SIG-M5 (cell line): ENCODE measurements at places on chromosomes 12 and 14.
A peak's percentile ranks its signal among the peaks of the same experiment; 100 is the strongest.

GRCh38 chr14:69651664-69652063 is 40.3 kb downstream of the SUSD6 start:
- DNase-seq = no peak

DNA sequence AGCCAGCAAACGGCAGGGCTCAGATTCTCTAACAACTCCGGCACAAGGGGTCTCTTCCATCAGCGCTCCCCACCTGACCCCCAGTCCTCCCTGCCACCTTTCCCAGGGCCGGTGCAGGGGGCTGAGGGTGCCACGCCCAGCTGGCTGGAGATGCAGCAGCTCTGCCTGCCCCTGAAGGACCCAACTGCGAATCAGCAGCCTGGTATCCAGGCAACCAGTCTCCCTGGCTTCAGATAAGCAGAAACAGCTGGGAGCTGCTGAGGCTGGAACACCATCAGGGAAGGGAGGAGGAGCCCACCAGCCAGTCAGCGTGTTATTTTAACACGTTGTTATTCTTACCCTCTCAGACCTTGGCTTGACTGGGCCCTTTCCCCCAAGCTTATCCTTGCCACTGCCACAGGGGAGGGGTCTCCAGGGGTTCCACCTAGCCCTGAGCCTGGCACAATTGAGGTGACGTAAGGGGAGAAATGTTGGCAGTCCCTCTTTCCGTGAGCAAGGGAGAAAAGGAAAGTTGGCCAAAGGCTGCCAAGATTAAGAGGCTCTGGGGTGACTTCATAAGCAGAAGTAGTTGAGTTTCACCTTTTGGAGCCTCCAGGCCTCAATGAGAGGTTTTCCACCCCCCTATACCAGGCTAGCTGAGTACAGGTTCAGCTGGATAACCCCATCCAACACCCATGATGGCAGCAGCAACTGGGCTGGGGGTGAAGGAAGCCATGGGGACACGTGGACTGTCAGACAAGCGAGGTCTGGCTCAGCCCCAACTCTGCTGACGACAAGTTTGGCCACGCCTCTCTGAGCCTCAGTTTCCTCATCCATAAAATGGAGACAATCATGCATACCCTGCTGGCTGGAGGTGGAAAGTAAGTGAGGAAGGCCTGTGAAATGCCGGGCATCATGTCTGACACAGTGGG is 91.1 kb downstream of the IRF2BPL start:
- DNase-seq = no peak

GRCh38 chr12:52145228-52146088 is 46.4 kb downstream of the KRT80 start:
- no peak for DNase-seq

GRCh38 chr12:107485731-107486130 is 199.9 kb upstream of the PWP1 start:
- no peak for DNase-seq

DNA sequence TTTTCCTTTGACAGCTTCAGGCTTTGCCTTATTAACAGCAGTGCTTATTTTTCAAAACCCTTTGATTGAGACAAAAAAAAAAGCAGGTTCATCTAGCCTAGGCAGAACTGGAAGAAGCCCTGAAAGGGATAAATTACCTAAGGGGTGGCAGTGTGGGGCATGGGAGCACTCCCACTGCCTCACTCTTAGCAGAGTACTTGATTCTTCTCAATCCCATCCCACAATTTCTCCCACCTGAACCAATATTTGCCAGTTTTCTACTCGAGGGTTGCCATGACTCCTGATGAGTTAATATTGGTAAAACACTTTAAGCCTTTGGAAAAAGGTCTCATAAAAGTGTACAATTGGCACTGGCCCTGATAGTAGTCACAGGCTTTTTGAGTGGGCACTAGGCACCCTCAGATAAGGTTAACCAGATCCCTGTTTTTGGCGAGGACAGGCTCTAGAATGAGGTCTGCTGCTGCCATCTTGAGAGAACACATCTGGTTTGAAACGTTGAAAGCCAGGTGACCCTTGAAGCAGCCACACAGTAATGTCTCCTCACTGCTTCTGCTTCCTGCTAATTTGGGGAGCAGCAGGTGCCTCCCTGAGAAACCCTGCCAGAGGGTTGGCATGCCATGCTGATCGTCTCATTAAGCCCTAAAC is 320.0 kb downstream of the RAD51B start:
- no peak for DNase-seq

GRCh38 chr14:77180726-77181602 is 634 bp upstream of the TMEM63C start:
- DNase-seq = no peak

DNA sequence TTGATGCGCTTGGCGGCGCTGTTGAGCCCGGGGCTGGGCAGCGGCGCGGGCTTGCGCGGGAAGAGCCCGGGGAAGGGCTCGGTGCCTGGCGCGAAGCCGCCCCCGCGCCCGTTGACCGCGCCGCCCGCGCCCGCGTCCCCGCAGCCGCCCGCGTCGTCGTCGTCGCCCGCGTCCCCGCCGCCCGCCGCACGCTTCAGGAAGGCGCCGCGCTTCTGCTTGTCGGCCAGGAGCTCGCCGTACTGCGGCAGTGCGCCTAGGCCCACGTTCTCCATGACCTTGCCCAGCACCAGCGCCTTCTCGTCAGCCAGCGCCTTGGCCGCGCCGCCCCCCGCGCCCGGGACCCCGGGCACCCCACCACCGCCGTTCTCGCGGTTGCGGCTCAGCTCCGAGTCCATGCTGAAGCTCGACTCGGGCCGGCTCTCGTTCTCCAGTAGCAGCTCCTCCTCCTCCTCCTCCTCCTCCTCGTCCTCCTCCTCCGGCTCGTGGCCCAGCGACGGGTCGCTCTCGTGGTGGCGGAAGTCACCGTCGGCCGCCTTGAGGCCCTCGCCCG is 97.2 kb downstream of the BCL11B start:
- DNase-seq = no peak

DNA sequence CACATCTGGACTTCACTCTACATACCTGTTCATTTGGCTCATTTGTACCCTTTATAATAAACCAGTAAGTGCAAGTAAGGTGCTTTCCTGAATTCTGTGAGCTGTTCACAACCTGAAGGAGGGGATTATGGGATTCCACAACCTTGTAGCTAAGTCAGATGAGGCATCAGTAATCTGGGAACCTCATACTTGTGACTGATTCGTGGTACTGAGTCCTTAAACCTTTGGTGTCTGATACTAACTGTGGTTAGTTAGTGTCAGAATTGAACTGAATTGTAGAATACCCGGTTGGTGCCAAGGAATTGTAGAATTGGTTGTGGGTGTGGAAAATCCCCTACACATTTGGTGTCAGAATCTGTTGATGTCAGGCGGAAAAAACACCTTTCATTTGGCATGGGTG is 83.4 kb downstream of the TMX1 start:
- no peak for DNase-seq

GRCh38 chr14:76812422-76813383 is at the start of gene ANGEL1:
Gene ANGEL1 (minus strand): TSS chr14:76812882. CDS start chr14:76812827, 55 bp downstream.
- peak; percentile 35 for DNase-seq

DNA sequence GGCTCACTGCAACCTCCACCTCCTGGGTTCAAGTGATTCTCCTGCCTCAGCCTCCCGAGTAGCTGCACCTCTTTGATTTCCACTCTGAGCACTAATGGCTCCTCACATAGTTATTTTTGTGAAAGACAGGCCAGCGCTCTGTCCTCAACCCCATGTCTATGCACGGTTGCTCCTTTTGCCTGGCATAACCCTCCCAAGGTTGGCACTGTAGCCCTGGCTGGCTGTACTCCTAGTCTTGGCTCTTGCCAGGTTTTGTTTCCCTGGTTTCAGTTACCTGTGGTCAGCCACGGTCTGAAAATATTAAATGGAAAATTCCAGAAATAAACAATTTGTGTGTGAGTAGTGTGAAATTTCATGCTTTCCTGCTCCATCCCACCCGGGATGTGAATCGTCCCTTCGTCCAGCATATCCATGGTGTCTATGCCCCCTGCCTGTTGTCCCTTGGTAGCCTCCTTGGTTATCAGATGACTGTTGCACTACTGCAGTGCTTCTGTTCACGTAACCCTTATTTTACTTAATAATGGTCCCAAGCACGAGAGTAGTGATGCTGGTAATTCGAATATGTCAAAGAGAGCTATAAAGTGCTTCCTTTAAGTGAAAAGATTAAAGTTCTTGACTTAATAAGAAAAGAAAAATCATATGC is 12.3 kb upstream of the DCD start:
- no peak for DNase-seq

- no peak for DNase-seq
These were observed 29.5 kb downstream of the ANO2 start for GRCh38 chr12:5915511-5915910.

DNA sequence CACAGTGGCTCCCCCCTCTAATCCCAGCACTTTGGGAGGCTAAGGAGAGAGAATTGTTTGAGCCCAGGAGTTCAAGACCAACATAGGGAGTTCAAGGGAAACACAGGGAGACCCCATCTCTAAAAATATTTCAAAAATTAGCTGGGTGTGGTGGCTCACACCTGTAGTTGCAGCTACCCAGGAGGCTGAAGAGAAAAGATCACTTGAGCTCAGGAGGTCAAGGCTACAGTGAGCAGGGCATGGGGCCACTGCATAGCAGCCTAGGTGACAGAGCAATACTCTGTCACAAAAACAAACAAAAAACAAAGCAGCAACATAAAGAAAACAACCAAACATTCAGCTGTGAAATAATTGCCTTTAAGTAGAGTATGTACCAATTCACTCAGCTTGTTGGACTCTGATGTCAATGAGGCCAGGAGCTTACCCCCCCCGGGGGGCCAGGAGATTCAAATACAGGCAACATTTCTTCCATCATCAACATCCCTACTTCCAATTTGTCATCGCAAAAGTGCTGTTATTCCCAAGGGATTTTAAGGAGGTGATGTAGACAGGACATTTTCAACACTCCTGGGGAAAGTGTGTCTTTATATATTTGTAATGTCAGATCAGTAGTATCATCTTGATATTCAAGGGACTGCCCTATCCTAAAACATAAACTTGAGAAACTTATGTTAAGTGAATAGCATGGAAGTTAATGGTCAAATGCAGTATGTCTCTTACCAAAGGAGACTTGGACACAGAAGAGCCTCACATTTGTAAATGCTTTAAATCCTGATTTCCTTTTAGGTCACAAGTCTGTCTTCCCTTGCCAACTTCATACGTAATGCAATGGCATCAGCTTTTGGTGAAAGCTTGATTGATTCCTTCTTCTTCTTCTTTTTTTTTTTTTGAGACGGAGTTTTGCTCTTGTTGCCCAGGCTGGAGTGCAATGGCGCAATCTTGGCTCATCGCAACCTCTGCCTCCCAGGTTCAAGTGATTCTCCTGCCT is 40.6 kb upstream of the AEBP2 start:
- no peak for DNase-seq

GRCh38 chr14:75521415-75522199 is 662 bp upstream of the BATF start:
- DNase-seq = no peak

DNA sequence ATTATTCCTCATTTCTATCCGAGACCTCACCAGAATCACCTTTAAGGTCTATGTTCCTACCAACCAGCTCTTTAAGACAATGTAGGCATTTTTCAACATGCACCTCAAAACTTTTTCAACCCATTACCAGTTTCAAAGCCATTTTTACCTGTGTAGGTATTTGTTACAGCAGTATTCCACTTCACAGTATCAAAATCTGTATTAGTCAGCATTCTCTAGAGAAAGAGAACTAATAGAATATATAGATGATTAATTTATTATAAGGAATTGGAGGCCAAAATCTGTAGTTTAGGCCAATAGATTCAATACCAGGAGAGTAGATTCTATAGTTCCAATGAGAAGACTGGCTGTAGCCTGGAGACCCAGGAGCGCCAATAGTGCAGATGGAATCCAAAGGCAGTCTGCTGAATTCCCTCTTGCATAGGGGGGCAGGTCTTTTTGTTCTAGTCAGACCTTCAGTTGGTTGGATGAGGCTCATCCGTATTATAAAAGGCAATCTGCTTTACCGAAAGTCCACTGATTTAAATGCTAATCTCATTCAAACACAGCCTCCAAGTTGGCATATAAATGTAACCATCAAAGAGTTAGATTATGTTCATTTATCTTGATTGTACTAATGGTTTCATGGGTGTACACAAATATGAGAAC is 151.6 kb upstream of the SYT1 start:
- DNase-seq = no peak

- no peak for DNase-seq
These were observed 69.6 kb downstream of the NINJ2 start for GRCh38 chr12:593396-594270.

DNA sequence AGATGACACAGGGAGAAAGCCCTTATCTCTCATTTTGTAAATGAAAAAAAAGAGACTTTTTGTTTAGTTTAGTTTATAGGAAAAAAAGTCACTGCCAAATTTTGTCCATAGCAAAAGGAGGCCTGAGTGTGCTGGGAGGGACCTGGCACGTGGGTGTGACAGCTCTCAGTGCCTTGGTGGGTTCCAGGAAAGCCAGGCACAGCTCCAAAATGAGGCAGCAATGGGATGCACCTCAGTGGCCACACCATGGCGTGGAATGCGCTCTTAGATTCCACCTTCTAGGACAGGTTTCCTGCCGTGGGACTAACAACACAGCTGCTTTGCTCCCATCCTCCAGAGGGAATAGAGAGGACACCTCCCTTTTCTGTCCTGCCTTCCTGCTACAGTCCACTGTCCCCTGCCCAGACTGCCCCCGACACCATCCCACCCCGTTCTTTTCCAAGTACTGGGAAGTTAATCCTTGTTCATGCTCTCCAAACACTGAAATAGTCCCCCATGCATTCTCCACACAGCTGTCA is 207.6 kb downstream of the EMP1 start:
- DNase-seq = no peak

GRCh38 chr12:89369166-89369565 is 16.9 kb upstream of the DUSP6 start:
- DNase-seq = no peak

- no peak for DNase-seq
These were observed 207.2 kb downstream of the ZFP36L1 start for GRCh38 chr14:68585690-68586089.

DNA sequence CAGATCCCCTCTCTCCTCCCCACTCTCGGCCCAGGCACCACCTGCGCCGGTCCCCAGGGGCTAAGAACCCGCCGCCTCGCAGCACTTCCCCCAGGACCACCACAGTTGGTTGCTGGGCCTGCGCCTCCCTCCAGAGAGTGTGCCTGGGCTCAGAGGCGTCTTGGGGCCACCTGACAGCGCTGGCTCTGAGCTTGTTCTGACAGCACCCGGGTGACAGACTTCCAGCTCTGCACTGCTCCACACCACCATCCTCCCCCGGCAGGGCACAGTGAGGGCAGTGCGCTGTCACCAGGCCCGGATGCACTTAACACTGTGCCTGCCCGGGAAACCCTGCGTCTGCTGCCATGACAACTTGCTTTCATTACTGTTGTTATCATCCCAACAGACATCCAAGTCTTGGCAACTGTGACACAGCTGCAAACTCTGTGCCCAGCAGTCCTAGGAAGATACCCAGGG is 6.6 kb downstream of the BRF1 start:
- DNase-seq = no peak

- DNase-seq = no peak
These were observed 114.2 kb downstream of the PDE3A start for GRCh38 chr12:20482491-20483054.

- no peak for DNase-seq
These were observed 99.5 kb downstream of the LRRK2 start for GRCh38 chr12:40324261-40324660.

DNA sequence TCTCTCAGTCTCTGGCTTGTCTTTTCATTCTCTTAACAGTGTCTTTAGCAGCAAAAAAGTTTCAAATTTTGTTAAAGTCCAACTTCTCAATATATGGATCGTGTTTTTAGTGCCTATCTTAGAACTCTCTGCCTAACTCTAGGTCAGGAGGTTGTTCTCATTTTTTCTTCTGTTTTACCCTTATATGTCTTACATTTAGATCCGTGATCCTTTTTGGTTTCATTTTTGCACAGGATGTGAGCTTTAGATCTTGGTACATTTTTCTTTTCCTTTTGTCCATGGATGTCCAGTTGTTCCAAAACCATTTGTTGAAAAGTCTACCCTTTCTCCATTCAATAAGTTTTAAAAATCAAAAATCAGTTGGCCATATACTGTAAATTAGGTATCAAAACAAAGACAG is 6.8 kb downstream of the VRK1 start:
- no peak for DNase-seq
